ENCODE measurements at places on chromosomes 7 and 10. TPM values are rescaled to one million over a fixed set of nuclear protein-coding genes. Genes with fewer than 3 reads are reported as not detected.

- DNase-seq = no peak
Observed at GRCh38 chr10:109886037-109886780, 37.1 kb downstream of the XPNPEP1 start.

DNA sequence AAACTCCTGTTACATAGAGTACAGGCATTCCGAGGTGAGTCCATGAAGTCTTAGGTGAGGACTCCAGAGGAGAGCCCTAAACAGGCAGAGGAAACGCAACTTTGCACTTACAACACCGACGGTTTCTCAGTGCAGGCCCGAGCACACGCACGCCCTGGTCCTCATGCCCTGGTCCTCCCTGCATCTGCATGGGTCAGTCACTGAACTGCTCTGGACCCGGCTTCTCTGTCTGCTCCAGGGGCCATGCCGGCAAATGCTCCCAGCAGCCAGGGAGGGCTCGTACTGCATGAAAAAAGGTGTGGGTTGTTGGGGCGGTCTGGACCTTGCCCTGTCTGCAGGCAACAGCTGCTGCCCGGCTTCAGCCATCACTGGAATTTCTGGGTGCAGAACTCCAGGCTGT lies 317.3 kb upstream of the SHH start:
- DNase-seq = no peak

DNA sequence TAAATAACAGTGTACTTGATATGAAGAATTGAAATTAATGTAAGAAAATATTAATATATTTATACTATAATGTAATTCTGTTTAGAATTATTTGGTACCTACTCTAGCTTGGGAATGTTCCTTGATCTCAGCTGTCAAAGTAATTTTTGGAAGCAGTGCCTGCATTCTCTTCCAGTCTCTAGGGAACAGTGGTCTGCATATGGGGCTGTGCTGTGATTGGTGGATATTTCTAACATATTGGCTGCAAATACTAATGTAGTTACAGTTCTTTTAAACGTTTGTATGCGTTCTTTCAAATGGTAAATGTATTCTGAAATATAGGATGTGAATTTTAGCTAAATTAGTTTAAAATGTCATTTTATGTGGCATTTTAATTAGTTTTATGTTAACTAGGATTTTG lies 87.2 kb downstream of the PHF14 start:
- no peak for DNase-seq

DNA sequence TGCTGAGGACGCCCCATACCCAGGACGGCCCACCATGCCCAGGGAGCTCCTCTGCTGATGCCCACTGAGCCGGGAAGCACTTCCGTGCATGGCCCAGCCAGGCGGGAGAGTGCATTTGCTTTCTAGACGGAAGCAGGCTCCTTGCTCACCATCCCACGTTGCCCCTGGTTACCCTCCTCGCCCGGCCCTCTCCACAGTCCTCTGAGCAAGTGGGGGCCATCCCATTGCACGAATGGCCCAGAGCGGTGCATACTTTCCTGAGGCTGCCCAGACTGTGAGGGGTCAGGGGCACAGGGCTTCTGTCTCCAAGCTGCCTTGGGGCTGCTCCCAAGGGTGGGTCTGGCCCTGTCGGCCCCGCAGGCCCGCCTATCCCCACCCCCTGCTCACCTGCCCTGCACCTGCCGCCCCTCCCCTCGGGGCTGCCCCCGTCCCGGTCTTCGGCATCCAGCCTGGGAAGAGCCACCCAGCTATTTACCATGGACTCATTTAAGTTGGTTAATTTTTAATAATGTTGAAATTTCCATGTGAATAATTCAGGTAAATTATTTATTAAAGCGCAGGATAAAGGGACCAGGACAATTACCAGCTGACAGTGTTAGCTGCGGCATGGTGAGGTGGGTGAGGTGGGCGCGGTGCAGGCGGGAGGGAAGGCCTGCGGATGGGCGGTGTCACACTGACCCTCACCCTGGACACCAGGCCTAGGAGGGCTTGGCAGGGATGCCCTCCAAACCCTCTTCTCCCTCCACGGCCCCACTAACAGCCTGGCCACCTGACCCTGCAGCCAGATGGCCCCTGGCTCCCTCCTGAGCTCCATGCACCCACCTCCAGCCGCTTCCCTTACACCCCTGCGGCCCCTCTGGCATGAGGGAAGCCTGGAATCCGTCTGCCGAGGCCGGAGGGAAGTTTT lies 104.4 kb downstream of the MICALL2 start:
- DNase-seq = no peak

GRCh38 chr10:79292891-79293746 lies 54.1 kb upstream of the PPIF start:
- no peak for DNase-seq

DNA sequence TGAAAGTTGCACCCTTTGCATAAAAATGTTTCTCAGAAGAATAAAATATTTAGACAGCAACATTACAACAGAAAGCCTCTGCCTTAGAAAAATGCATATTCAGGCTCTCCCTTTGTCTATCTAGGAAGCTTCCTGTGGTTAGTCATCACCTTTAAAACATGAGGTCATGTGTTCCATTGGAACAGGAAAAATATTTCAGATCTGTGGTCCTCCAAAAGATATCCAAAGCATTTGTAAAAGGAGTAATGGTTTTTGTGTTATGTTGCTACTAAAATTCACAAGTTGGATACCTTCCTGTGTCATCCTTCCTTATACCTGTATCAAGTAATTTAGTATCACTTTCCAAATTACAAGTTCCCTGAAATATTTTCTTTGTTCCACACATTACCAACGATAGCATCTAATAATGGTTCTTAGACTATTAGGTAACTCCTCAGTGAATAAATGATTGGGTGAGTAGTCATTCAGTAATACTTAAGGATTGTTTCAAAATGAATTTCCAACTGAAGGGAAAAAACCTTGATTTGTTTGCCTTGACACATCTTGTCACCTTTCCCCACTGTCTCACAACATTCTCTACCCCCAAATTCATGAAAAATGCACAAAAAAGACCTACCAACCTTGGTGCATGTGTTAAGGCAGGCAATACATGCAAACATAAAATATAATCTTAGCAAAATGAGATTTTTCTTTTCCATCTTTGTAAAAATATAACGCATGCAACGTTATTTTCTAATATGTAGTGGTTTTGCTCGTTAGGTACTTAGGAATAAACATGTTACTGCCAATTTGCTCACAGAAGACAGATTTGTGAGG lies 19.7 kb upstream of the RHOBTB1 start:
- DNase-seq = no peak

- no peak for DNase-seq
Observed at GRCh38 chr10:69955897-69956740, 96.5 kb upstream of the MACROH2A2 start.

- DNase-seq = no peak
Observed at GRCh38 chr7:9657257-9657656, 1223.8 kb downstream of the NXPH1 start.

GRCh38 chr10:34734918-34735317 lies 80.2 kb downstream of the PARD3 start:
- no peak for DNase-seq

The MINDY3 gene
- total RNA-seq = 19.2 TPM

The FAM25G gene
- total RNA-seq = not detected

The HTR7 gene
- total RNA-seq = not detected

The HOXA4 gene
- not detected for total RNA-seq

The BLOC1S2 gene
- 56.3 TPM for total RNA-seq

The ABCB4 gene
- not detected for total RNA-seq

The IL2RA gene
- total RNA-seq = 1,808 TPM

The KCND2 gene
- total RNA-seq = not detected

Data from activated T-helper 2 cell treated with anti-CD3 and anti-CD28 coated beads, Interferon-gamma antibody, Interleukin-2, Interleukin-4, amounts not matched to agents 10 μg/mL and 5 μg/mL and 100 μg/mL, durations not matched to agents 14 hours and 24 hours and 36 hours (primary cell).